ENCODE measurements at places on chromosomes 2 and 18. TPM values are rescaled to one million over a fixed set of nuclear protein-coding genes. Genes with fewer than 3 reads are reported as not detected.
A peak's percentile ranks its signal among the peaks of the same experiment; 100 is the strongest.

- DNase-seq: peak; percentile 20
These were observed 43.9 kb upstream of the NEMP2 start for GRCh38 chr2:190578158-190579057.

- no peak for DNase-seq
These were observed 546.6 kb upstream of the CDH2 start for GRCh38 chr18:28723506-28723905.

The PIEZO2 gene
- not detected for total RNA-seq

DNA sequence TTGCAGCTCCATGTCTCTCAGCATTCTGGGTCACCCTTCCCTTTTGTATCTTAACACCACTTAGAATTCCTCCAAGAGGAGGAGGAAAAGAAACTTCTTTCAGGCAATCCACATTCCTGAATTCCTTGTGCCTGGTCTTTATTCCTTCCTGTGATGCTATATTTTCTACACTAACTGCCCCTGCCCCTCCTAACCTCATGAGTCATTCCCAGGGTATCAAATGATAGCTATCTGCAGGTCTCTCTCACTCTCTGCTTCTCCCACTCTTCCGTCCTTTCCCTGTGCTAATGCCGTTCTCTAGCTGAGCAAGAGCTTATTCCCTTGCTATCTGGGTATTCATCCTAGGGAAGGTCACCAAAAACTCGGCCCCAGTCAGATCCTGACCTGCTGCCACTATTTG, 395.0 kb upstream of the TCF4 start:
- no peak for DNase-seq

- DNase-seq: no peak
These were observed 15.2 kb upstream of the TSPYL6 start for GRCh38 chr2:54271189-54271588.

The LAPTM4A gene
- 98.8 TPM for total RNA-seq

GRCh38 chr18:76859474-76860339, 37.4 kb downstream of the ZNF236 start:
- DNase-seq: no peak

- DNase-seq: no peak
These were observed 32.3 kb upstream of the NEB start for GRCh38 chr2:151766437-151767153.

The AKAIN1 gene
- not detected for total RNA-seq

DNA sequence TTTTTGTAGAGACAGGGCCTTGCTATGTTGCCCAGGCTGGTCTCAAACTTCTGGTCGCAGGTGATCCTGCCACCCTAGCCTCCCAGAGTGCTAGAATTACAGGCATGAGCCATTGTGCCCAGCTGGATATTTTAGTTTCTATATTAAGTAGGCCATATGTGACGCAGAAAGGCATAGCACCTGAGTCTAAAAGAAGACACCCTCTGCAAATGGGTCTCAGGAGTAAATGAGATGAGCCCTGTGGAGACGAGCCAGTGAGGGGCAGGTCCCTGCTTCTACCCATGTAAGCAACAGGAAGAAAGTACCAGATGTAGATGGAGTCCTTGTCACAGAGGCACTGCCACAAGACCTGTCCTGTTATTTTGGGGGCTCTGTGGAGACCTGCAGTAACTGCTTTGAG, 322.4 kb downstream of the PTPRM start:
- DNase-seq: no peak

The CDKL4 gene
- 1.6 TPM for total RNA-seq

DNA sequence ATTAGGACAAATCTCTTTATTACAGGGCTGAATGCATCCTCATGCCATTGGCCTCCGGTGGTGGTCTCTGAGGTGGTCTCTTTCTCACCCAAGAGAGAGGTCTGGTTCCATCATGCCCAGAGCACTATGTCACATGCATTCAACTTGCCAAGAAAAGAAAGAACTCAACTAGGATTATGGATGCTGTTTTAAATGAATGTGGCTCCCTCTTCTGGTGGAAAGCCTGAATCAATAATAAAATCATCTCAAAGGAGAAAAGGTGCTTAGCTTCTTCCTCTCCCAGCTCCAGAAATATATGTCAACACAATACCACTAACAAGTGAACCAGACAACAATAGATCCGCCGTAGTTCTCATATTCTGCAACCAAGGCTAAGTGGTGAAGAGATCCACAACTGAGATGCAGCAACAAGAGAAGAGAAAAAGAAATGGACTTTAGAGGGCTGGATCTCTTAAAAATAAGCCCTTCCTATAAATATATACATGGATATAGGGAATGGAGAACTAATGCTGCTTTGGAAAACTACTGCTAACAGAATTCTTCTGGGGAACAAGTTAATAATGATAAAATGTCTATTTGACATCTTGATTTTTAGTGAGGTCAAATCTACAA, 396.8 kb downstream of the NCKAP5 start:
- peak; percentile 34 for DNase-seq

DNA sequence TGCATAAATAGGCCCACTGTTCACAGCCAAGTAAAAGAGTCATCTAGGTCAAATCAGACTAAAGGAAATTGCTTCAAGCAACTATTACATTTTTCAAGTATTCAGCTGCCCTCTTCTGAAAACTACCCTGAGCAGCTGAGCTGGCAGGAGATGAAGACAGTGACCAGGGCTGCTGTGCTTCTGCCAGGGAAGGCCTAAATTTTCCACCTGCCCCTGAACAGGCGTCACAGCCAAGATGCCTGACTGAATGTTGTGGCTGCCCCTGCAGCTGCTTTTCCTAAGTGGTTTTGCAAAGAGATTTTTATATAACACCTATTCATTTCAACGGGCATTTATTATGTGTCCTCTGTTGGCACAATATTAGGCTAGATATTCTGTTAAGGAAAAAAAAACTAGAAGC, 96.7 kb upstream of the RPE start:
- DNase-seq: no peak

DNA sequence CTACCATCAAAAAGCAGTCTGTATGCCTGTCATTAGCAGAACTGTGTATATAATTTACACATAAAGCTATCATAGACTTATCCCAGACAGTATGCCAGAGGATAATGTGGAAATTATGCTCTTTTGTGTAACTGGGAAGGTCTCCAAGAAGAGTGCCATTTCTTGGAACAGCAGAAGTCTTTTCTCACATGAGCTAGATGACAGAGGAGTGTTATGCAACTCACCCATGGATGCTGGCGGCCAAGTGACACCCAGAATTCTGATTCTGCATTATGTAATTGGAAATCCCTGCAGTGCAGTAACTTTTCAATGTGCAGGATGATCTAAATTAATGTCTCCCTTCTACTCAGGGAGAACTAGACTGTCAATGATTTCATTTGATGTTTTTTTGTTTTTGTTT, 160.0 kb downstream of the UBE2E3 start:
- DNase-seq: peak; percentile 4

The PTMA gene
- total RNA-seq: 1,275 TPM

- peak; percentile 89 for DNase-seq
These were observed 61.4 kb downstream of the TXNL1 start for GRCh38 chr18:56576826-56577573.

The EVX2 gene
- total RNA-seq: not detected

- DNase-seq: no peak
These were observed 1.3 kb upstream of the LRP2 start for GRCh38 chr2:169363560-169364150.

The C2orf15 gene
- not detected for total RNA-seq

The ACTG2 gene
- not detected for total RNA-seq

- no peak for DNase-seq
These were observed 29.3 kb downstream of the DNER start for GRCh38 chr2:229684942-229685562.

- DNase-seq: no peak
These were observed 687.7 kb downstream of the ARHGAP15 start for GRCh38 chr2:143816916-143817315.

DNA sequence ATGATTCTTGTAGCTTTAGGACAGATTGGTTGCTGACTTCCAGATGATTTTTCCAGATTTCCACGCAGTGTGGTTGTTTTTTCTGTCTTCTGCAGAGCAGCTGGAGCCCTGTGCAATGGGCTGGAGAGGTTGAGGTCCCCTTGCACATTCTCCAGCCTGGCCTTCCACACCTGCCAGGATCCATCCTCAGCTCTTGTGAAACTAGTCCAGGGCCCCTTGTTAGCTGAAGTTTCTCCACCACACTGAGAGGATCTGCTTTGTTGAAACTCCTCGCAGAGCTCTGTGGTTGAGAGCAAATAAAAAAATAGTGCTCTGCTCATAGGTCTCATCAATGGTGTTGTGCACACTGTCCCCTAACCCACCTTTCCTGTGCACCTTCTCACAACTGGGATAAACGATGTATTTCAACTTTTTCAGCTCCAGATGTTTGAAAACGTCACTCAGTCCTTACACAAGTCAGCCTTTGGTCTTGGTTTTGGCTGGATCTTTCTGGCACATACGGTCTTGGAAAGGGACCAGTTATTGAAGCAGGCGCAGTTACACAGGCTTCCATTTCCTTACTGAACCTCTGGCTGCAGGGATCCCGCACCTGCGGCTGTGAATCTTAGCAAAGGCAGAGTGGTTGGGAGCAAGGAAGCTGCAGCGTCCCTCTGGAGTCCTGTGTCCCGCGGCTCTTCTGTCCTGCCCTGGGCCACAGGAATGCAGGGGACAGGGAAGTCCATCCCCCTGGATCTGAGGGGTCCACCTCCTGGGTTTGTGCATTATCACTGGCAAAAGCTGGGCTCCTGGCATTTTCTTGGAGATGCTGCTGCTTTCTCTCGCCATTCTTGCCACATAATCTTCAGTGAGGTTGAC, 272.0 kb upstream of the DSEL start:
- no peak for DNase-seq
